PC-9 (cell line): ENCODE measurements at places on chromosomes 7 and 10. TPM values are rescaled to one million over a fixed set of nuclear protein-coding genes. Genes with fewer than 3 reads are reported as not detected.
A peak's percentile ranks its signal among the peaks of the same experiment; 100 is the strongest.

The FAM25A gene
- total RNA-seq: 8.2 and 11.4 TPM in 2 replicates

The FIS1 gene
- total RNA-seq: 184 and 200 TPM in 2 replicates

The ETV1 gene
- 4.3 and 9.0 TPM in 2 replicates for total RNA-seq

The MMP21 gene
- total RNA-seq: not detected in 2 replicates

The AKR1C4 gene
- not detected in 2 replicates for total RNA-seq

The ASIC3 gene
- 7.6 and 10.5 TPM in 2 replicates for total RNA-seq

The WAPL gene
- 17.9 and 20.9 TPM in 2 replicates for total RNA-seq

The ATRNL1 gene
- not detected in 2 replicates for total RNA-seq

The OR2A1 gene
- total RNA-seq: not detected in 2 replicates

The KLF14 gene
- not detected in 2 replicates for total RNA-seq

The SPDYE2B gene
- not detected in 2 replicates for total RNA-seq

The HECW1 gene
- total RNA-seq: 0.48 and 2.7 TPM in 2 replicates

The ITGB8 gene
- total RNA-seq: 19.4 and 20.1 TPM in 2 replicates

The ZNF107 gene
- 4.8 and 6.0 TPM in 2 replicates for total RNA-seq

DNA sequence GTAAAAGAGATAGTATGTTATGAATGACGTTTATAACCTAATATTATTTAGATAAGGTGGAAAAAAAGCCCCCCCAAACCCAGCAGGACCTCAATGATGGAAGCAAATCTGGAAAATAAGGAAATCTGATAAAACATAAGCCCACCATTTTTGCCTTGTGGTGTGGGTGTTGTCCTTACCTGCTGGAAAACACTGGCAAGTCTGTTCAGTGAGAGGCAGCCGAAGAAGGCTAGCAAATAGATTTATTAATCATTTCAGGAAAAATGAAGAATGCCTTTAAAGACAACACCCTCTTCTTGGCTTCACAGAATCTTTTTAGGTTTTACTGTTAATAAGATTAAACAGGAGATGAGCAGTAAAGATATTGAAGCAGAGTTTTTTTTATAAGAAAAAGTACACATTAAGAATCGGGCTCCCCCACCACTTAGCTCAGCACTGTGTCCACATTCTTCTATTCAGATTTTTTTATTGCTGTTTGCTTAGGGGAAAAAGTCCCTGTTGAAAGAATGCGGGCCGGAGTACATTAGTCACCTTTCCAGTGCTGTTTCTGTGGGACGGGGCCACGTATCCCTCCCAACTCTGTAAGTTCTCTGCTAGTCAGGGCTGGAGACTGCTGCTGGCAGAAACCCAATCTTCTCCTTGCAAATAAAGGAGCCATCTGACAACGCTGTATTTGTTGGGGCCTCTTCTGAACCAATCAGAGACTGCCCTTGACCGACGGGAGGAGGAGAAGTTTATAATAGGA, 104.1 kb downstream of the EVX1 start:
- peak; percentile 85 for DNase-seq

GRCh38 chr7:110017405-110017804, 1073.5 kb upstream of the LRRN3 start:
- no peak for DNase-seq

DNA sequence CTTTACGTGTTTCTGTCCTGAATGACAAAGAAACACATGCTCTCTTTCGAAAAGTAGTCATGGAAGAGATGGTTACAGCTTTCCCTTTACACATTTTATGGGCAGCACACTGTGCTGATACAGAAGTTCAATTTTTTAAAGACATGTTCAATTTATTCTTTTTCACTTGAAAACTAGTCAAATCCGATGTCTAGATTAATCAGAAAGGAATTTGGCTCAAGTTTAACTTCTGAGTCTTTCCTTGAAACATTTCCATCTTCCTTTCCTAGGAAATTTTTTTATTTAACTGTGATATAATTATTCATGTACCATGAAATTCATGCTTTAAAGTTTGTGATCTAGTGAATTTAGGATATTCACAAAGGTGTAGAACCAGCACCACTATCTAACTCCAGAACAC, 360.1 kb downstream of the TNS3 start:
- DNase-seq: no peak

DNA sequence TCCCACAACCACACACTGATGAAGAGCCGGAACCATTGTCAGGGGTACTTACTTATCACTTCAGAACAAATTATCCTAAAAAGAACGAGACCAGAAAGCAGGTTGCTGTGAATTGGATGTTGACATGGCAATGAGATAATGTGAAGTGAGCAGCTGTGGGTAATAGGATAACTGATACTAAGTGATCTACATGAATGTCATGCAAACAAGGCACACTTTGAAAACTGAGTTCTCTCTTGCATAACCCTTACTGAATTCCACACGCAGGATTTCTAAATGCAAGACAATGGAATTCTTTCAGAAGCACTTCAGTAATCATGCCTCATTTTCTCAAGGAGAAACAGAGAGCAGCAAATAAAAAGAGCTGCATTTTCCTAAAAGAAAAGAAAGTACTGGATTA, 242.5 kb upstream of the TMEM229A start:
- DNase-seq: no peak

DNA sequence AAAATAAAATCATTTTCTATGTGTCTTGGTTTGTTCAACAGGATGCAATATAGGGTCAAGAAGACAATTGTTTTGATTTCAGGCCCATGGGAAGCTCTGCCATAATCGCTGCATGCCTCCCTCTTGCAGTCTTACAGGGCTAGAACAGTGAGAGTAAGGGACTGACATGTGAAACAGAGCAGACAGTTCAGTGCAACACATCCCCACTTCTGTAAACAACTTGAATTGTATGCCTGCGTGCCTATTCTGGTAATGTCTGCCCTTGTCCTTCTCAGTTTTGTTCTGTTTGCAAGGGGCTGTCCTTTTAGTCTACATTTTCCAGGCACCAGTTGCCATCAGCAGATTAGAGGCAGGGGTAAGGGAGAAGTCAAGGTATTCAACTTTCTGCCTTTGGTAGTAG, 34.8 kb upstream of the GPR37 start:
- no peak for DNase-seq

GRCh38 chr7:39353615-39354376, 212.4 kb upstream of the YAE1 start:
- no peak for DNase-seq

GRCh38 chr7:101936611-101937231, 119.3 kb downstream of the CUX1 start:
- no peak for DNase-seq

GRCh38 chr10:22742678-22743077, 28.3 kb upstream of the PIP4K2A start:
- DNase-seq: no peak

GRCh38 chr10:24456322-24456721, 247.4 kb downstream of the KIAA1217 start:
- DNase-seq: peak; percentile 62

GRCh38 chr7:66403564-66403963, 198.4 kb downstream of the TPST1 start:
- no peak for DNase-seq

DNA sequence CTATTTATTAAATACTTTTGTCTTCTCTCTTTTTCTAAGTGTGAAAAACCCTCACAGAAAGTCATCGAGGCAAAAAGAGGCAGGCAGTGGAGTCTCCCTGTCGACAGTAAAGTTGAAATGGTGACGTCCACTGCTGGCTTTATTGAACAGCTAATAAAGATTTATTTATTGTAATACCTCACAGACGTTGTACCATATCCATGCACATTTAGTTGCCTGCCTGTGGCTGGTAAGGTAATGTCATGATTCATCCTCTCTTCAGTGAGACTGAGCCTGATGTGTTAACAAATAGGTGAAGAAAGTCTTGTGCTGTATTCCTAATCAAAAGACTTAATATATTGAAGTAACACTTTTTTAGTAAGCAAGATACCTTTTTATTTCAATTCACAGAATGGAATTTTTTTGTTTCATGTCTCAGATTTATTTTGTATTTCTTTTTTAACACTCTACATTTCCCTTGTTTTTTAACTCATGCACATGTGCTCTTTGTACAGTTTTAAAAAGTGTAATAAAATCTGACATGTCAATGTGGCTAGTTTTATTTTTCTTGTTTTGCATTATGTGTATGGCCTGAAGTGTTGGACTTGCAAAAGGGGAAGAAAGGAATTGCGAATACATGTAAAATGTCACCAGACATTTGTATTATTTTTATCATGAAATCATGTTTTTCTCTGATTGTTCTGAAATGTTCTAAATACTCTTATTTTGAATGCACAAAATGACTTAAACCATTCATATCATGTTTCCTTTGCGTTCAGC, 43.4 kb downstream of the TARP start:
- no peak for DNase-seq

- DNase-seq: no peak
These were observed 119.1 kb upstream of the WDR11 start for GRCh38 chr10:120732067-120732466.

GRCh38 chr10:78706256-78706655, 362.5 kb upstream of the ZMIZ1 start:
- no peak for DNase-seq

DNA sequence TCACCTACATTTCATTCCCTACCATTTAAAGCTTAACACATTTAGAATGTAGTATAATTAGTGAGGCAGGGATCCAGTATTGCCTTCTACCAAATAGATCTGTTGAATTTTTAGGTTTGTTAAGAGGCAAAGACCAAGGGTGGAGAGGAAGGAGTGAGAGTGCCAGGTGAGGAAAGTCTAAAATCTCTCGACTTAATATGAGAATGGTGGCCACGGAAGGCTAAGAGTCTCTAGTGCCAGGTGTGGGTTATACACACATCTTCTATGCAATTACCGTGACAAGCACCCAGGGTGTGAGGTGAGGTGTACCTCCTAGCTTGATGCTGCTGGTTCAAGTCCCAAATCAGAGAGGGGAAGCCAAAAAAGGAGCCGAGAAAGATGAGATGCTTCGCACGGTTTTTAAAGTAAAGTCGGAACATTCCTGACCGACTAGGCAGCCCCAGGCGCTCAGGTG, 439 bp downstream of the IQUB start:
- no peak for DNase-seq

DNA sequence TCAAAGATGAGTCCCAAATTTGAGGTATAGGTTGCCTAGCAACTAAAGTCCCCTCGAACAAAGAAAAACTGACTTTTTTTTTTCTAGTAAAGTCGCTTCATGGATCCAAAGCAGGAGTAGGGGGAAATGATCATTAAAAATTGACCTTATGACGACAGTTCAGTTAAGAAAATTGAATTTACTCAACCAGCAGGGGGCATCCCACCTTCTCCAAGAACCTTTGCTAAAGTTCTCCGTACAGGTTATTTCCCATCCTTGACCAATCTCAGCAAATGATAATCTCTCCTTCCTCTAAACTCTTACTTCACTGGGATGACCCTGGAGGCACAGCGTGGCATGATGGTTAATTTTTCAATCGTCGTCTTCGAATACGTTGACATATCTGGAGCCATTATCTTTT, 228.3 kb downstream of the CALN1 start:
- DNase-seq: no peak

- DNase-seq: no peak
These were observed 76.2 kb downstream of the GPR85 start for GRCh38 chr7:113010377-113010776.

DNA sequence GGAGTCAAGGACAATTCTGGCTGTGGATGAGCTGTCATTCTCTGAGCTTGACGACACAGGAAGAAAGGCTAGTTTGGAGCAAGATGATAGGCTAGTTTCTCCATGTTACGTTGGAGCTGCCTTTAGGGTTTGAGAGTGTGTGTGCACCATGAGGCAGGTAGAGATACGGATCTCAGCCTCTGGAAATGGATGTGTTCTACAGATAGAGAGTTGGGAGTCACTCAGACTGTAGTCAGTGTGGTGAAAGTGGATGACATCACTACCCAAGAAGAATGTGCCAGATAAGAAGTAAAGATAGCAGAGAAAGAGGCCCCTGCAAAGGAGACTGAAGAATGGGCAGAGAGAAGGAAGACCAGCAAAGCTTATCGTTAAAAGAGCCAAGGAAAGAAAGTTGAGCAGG, 42.4 kb downstream of the PNLIPRP3 start:
- no peak for DNase-seq

DNA sequence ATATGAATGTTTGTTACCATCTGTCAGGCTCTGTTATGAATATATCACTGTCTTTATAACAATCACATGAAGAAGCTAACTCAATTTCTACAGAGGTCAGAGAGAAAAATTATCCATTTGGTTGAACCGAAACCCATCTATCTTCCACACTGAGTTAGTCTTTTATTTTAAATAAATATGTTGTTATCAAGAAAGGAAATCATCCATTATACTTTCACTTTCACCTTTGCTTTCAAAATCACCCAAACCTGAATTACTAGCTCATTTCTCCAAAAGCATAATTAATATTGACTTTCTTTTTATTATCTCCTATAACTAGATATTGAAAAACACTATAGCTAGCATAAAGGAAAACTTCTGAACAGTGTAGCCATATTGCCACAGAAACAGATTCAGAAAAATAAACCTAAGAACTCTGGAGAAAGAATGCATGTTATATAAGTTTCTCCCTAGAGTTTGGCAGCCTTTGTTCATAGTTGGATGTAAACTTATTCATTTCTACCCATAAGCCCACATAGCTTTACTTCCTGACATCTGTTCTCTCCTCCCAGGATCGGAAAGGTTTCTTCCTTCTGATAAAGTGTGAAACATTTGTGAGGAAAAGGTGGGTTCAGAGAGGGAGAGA, 66.0 kb downstream of the NPSR1 start:
- DNase-seq: no peak

GRCh38 chr10:129854796-129855705, 109.0 kb downstream of the EBF3 start:
- DNase-seq: no peak

DNA sequence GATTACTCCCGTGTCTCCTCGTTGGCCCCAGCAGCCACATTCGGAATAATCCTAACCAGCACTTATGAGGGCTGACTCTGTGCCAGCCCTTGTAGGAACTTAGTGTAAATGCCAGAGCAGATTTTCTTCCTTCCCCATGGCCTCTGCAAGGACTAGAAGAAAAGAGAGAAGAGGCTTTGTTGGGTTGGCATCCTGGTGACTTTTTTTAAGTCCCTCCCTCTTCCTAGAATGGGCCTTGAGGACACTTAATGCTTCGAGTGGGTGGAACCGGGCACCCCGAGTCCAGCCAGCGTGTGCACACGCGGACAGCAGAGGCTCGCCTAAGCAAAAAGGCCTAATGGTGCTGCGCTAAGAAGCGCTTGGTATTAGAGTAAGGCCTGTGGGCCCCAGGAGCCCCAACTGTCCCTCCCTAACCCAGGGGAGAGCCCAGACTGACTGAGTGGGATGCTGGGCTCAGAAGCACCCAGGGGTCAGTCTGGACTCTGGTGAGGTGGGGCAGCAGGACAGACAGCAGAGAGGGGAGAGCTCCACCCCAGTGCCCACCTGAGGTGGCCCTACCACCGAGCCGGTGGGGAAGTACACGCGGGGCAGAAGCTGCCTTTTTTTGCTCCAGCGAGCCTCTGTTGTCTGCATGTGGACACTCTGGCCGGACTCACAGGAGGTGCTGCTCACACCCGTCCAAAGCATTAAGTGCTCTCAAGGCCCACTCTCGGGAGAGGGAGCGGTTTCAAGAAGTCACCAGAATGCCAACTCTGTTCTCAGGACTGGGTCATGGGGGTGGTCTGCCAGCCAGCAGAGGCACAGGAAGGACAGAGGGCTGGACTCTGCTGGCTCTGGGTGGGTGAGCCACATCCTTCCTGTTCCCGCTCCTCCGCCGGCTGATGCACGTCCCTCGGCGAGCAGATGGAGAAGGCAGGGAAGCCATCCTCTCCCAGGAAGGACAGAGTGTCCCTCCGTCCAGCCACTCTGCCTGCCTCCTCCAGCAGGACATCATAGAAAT, 12.5 kb downstream of the ITPRIP start:
- no peak for DNase-seq
